ENCODE measurements at places on chromosomes 4 and X.

- DNase-seq: no peak
Measured at GRCh38 chr4:26361297-26361696, 40.5 kb downstream of the RBPJ start.

GRCh38 chr4:88327665-88328064 lies 43.3 kb upstream of the PPM1K start:
- DNase-seq: no peak

- no peak for DNase-seq
Measured at GRCh38 chrX:56757327-56757726, 28.3 kb downstream of the NBDY start.

DNA sequence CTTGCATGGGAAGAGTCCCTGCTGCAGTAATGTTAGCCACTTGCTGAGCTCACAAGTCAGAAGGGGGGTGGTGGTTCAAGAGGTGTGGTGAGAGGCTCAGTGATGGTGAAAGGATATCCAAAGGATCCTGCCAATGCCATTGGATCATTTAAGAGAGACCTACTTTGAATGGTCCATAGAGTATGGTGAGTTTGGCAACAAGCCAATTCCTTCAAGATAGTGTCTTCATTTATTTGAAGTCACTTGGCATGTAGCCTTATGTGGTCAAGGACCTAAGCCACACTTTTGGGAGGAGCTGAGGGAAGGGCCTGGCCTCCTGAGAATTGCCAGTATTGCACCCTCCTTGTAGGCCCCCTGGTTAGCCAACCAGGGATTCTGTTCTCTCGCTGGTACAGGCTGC lies 87.9 kb downstream of the TSPAN7 start:
- DNase-seq: peak; percentile 88

GRCh38 chrX:21934414-21934813 lies 6.1 kb upstream of the SMS start:
- DNase-seq: no peak

DNA sequence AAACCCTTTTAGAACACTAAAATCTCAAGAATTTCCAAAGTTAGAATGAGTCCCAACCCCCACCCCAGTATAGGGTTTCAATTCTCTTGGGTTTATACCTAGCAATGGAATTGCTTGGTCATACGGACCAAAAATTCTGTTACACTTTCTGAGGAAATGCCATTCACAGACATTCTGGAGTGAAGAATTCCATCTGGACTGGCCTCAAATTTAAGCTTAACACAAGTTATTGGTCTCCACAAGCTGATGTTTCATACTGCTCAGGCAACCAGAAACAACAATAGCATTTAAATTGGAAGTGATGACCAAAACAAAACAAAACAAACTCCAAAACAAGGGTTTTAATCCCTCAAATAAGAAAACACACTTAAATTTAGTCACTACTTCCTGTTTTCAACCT lies 51.1 kb downstream of the GPC4 start:
- no peak for DNase-seq

DNA sequence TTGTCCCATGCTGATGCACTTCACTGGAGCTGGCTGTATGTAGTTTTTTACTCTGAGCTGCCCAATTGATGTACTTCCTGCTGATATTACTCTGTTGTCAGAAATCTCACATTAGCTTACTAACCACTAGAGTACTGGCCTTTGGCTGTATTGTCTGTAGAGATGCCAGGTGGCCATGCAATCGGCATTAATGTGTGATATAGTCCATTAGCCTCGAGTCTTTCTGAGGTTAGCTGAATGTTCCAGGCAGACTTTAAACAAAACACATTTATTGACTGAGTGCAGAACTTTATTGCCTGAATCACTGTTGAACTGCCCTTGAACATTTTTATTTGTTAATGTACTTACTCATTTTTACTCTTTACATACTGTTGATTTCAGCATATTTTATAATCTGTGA lies 335.2 kb downstream of the PCDH10 start:
- no peak for DNase-seq

DNA sequence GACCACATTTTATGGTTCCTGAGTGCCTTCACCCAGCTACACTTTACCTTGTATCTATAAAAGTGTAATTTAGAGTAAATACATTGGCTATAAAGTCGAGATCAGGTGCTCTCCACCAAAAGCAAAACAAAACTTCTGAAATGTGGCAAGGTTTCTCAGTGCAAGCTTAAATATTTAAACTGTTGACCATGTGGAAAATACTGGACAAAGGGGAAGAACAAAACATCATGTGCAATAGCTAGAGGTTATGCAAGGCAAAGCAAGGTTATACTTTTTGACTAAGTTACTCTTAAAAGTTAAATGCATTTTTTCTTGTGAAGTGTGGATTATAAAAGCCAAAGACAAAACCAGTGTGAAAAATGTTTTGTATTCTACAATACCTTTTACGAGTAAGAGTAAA lies 55.9 kb downstream of the UGT2A2 start:
- no peak for DNase-seq

DNA sequence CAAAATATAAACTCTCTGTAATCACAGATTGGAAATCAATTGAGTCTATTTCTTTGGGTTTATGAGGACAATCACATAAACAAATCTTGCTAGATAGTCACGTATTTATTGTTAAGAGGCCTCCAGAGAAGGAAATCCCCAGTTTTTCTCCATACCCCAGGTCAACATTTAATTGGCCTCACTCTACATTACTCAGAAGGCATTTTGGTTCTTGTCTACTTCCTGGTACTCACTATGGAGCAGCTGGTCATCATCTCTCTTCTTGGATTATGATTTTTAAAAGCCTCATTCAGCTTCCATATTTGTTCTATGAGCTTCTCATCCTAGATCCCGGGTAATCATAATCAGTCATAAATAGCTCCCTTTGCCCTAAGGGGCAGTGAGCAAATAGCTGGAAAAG lies 81.6 kb upstream of the LNX1 start:
- no peak for DNase-seq

GRCh38 chr4:177511611-177512010 lies 69.4 kb upstream of the AGA start:
- no peak for DNase-seq

DNA sequence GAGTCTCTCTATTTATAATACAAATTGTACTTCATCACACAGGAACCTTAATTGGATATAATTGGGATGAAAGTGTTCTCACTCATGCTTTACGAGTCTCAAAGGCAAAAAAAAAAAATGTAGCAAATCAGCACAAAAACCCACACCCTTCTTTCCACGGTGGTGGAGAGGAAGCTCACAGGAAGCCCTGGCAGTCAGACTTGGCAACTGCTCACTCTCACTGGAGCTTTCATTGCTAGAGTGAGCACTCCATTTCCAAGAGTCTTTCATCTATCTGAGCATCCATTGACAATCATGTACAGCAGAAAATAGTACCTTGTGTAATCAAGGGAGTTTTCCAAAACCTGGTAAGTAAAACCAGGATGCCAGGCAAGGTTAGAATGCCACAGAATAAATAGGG lies 2159.4 kb upstream of the AGA start:
- DNase-seq: no peak

DNA sequence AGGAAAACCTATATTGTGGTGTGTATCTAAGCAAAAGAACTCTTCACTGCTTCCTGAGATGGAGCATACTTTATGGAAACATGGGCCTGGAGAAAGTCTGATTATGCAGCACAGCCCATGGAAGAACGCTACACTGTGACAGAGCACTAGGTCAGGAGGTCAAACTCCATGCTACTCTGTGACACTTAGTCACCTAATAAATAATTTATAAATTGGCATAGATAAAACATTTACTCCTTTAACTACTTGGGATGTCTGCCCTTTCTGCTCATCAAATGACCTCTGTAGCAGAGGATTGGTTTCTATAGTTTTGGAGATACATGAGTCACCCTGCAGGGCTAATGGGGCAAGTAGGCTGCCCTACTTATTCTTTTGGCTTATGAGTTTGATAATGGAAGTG lies 134.7 kb upstream of the BANK1 start:
- DNase-seq: no peak

- peak; percentile 79 for DNase-seq
Measured at GRCh38 chr4:176964116-176964691, 171.5 kb upstream of the VEGFC start.

DNA sequence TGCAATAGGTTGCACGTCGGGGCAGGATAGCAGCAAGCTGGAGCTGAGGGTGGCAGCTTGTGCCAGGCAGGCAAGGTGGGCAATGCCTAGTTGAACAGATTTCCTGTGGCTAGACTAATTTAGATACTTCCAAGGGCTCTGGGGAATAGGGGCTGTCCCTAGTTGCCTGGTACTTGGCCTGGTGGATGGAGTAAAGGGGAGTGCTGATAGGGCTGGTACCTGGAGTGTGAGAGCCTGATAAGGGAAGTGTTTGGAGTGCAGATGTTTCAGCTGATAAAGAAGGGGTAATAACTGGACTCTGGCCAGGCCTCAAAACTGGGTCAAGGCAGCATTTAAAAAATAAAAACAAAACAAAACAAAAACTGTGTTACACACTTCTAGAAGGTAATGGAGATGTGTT lies 665.5 kb downstream of the CCSER1 start:
- peak; percentile 22 for DNase-seq

- no peak for DNase-seq
Measured at GRCh38 chr4:110610940-110611831, 11.7 kb downstream of the PITX2 start.

DNA sequence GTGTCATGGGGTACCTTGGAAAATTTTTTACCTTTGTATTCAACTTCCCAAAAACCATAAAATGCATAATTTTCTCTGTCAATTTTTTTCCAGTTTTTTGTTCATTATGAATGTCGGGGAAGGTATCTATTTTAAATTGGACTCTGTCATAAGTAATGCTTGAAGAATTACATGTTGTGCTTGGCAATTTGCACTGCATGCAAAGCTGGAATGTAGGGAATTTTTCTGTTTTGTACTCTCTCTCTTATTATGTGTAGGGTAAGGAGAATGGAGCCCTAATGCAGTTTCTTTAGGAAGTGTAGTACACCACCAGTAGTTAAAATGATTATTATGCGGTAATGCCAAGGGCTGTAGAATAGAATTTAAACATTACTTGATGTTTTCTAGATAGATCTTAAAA lies 137.7 kb upstream of the LIMCH1 start:
- DNase-seq: no peak

DNA sequence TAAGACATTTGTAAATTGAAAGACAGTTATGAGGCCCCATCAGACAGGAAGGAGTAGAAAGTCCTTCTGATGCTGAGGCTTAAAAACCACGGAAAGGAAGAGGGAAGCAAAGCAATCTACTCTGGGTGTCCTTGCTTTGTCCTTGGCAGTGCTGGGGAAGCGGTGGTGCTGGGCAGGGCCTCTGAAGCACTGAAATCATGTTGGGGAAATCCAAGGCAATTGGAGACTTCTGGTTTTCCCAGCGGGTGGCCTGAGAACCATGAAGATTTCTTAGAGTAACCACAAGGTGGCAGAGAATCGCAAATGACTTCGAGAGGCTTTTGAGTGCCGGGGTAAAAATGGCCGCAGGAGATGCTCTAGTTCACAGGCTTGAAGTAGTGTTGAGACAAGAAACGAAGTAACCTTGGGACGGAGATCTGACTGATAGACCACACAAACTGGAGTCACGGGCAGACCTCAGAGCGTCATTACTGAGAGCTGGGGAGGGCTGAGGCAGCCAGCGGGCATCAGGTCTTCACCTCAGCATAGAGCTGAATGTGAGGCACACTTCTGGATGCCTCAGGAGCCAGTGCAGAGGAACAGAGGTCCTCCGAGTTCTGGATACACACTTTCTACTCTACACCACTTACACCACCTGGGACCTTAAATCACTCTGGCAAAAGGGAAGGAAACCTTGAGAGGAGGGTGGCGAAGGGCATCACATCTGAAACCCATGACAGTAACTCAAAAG lies 130.7 kb upstream of the GPRIN3 start:
- DNase-seq: peak; percentile 75

DNA sequence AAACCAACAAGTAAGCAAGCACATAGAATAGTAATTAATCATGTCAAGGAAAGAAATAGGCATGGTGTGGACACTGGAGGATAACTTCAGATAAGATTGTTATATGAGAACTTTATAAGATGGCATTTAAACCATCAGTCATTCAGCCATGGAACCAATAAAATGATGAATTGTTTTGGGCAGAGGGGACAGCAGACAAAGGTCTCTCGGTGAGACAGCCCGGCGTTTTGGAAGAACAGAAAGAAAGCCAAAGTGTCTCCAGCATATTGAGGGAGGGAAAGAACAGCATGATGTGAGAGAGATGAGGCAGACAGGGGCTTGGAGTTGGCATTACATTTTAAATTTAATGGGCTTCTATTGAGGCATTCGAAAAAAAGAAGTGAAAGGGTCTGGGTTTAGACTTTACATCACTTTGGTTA lies 883 bp upstream of the PPM1K start:
- no peak for DNase-seq

DNA sequence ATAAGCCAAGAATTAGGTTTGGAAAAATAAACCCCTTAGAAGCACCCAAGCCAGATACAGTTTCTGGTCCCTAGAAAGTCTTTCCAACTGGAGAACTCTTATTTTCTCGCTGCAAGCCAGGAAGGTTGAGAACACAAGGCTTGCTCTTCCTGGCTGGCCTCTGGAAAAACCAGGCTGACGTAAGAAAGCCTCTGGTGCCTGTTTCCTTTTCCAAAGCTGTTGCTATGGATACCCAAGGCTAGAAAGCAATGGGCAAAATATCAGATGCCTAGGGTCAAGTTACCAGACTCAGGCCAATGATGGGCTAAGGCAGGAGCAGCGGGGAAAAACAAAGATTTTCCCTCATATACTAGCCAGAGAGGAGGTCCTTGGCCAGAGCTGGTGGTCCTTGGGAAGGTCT lies 281.6 kb downstream of the KLHL13 start:
- no peak for DNase-seq

DNA sequence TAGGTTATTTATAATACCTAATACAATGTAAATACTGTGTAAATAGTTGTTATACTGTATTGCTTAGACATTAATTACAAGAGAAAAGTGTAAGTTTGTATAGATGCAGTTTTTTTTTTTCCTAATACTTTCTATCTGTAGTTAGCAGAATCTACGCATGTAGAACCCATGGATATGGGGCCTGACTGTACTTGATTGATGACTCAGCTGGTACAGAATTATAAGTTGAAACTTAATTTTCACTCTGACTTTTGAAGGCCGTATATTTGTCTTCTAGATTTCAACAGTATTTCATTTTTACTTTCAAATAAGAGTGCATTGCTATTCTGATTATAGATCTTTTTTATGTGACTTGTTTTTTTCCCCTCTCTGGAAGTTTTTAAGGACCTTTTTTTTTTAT lies 30.8 kb upstream of the NDUFC1 start:
- no peak for DNase-seq

- no peak for DNase-seq
Measured at GRCh38 chrX:32370456-32371205, 840.7 kb downstream of the DMD start.

DNA sequence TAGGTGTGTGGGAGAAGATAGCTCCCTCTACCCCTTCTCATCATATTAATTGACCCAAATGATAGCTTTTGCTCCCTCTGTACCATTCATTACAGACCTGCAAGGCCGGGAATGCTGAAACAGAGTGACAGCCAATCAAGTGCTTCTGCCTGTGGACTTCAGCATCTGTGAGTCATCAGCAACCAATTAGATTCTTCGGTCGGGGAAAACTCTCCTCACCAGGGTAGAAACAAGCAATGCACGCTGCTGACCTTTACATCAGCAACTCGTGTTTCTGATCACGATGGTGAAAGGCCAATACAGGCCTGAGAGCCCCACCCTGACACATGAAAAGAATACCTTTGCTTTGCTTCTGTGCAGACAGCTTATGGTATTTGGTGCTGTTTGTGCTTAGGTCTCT lies 347.2 kb upstream of the DDX53 start:
- DNase-seq: no peak

- DNase-seq: no peak
Measured at GRCh38 chr4:183362916-183363542, 40.8 kb upstream of the CLDN24 start.
